CD4-positive, alpha-beta T cell treated with Interleukin-12 subunit alpha and Interleukin-12 subunit beta, for 1 hour (primary cell): ENCODE measurements at places on chromosomes 6 and 20.

- DNase-seq = peak; percentile 46
Measured at GRCh38 chr20:461254-462198, 807 bp downstream of the TBC1D20 start.

DNA sequence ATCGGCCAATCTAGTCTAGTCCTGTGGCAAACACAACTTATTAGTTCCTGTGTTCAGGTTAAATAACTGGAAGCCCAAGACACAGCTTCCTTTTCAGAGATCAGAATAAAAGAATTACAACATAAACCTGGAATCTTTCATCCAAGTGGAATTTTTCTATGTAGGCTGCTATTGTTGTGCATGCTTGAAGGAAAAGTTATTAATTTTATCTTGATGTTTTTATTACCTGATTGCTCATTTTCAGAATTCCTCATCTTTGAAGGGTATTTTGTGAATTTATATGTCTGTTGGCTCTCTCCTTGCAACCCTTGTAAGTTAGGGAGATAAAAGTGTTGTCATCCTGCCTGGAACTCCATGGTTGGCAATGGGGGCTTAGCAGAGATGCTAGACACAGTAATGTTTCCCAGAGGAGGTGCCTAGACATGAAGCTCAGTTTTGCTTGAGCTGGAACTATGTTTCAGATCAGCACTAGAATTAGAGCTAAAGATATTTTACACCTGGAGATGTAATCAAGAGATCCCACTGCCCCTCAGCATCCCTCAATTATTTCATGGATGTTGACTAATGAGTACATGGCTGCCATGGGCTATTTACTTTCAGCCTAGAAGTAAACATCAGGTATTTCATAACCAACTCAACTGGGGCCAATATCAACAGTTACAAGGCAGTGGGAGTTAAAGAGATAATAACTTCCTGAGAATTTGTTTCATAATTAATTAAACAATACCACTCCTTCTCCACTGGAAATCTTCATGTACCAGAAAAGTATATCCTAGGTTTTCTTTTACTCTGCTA is 367.0 kb upstream of the MARCKS start:
- DNase-seq = no peak

GRCh38 chr6:360349-360748 is 31.2 kb upstream of the IRF4 start:
- no peak for DNase-seq

DNA sequence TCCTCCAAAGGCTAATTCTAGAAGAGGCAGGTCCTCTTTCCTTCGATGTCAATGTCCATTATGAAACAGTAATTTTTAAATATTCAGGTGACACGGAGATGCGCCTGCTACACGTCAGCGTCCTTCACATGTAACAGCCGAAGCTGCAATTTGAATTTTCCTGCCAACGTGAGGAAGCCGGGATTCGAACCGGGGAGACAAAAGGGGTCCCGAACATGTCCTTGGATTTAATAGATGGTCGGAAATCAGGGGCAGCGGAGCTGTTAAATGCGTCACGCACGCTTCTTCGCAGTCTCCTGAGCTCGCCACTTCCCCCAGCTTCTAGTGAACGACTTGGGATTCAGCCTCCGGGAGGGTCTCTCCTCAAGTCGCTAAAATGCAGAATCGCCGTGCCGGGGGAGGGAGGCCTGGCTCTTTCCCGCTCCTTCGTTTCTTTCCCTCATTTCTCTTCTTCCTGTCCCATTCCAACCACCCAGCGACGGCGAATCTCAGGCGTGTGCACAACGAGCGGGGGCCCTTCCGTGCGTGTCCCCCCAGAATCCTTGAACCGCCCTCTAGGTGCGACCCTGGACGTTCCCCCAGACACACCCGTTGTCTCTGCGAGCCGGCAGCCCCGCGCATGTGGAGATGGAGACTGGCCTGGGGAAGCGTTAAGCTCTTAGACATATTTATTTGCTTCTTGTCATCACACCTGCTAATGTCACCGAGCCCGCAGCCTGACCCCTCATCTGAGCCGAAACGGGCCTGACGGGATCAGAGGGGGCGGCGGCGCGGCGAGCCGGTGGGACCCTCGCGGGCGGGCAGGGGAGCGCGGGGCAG is 1.3 kb upstream of the FOXC1 start:
- no peak for DNase-seq

DNA sequence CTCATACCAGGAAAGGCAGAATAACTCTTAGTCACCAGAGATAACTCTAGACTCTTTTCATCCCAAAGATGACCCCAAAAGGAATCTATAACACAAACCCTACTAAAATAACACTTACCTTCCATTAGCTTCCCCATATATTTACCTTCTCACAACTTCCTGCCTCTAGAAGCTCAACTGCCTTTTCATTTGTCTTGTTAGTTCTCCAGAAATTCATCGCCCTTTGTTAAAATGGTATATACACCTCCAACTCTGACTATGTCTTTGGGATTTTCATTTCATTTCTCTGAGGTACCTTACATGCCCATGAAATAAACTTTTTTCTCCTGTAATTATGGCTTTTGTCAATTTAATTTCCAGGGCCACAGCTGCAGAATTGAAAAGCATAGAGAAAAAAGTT is 33.5 kb downstream of the GCM1 start:
- no peak for DNase-seq

- peak; percentile 51 for DNase-seq
Measured at GRCh38 chr6:24431045-24431451, 28.3 kb downstream of the MRS2 start.

GRCh38 chr6:136747507-136747906 is 44.8 kb downstream of the MAP3K5 start:
- DNase-seq = no peak

GRCh38 chr6:13985663-13986325 is 61.0 kb downstream of the RNF182 start:
- no peak for DNase-seq

GRCh38 chr6:106620931-106621672 is 8.2 kb downstream of the RTN4IP1 start:
- no peak for DNase-seq

DNA sequence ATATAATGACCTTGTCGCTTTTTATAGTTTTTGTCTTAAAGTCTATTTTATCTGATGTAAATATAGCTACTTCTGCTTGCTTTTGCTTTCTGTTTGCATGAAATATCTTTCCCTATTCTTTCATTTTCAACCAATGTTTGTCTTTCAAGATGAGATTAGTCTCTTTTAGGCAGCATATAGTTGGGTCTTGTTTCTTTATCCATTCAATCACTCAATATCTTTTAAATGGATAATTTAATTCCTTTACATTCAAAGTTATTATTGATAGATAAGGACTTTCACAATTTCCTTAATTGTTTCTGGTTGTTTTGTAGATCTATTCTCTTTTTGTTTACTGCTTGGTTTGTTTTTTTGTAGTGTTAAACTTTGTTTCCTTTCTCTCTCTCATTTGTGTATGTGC is 43.5 kb upstream of the TPD52L1 start:
- no peak for DNase-seq

- DNase-seq = peak; percentile 12
Measured at GRCh38 chr20:38680500-38681306, 43.6 kb upstream of the SLC32A1 start.

DNA sequence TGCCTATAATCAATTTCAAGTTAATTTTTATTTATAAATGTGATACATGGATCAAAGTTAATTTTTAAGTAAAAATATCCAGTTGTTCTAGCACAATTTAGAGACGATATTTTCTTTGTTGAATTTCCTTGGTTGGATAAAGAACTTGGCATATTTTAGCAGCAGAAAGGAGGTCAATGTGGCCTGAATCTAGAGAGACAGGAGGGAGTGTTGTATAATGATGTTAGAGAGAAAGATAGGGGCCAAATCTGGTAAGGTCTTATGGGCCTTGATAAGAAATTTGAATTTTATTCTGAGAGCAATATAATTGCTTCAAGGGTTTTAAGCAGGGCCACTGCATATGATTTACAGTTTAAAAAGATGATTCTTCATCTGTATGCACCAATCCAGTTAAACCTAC is 79.4 kb upstream of the OGFRL1 start:
- no peak for DNase-seq

DNA sequence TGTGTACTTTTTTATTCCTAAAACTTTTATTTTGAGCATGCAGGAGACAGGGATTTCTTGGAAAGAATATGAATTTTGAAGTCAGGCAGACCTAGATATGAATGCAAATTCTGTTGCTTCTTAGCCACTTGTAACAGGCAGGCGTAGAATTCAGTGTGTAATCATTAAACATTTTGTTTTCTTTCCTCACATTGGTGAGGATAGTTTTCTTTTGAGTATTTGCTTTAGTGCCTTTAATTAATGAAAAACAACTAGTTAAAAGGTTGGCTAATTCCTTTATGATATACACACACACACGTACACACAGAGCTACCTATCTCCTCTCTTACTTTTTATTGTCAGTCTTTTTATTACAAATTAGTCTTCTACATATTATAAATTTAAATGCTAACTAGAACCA is 342.3 kb downstream of the CDKAL1 start:
- no peak for DNase-seq

DNA sequence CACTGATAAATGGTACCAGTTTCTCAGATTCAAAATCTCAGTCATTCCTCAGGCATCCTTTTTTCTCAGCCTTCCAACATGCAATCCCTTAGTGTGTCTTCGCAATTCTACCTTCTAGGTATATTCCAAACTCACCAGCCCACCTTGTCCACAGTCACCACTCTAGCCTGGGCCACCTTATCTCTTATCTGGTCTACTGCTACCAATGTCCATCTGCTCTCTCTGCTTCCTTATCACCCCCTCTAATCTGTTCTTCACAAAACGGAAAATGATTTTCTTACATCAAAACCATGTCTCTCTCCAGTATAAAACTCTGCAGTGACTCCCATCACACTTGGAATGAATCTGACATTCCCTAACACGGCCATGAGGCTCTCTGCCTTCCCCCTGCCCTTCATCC is 91.9 kb downstream of the PREP start:
- DNase-seq = no peak

DNA sequence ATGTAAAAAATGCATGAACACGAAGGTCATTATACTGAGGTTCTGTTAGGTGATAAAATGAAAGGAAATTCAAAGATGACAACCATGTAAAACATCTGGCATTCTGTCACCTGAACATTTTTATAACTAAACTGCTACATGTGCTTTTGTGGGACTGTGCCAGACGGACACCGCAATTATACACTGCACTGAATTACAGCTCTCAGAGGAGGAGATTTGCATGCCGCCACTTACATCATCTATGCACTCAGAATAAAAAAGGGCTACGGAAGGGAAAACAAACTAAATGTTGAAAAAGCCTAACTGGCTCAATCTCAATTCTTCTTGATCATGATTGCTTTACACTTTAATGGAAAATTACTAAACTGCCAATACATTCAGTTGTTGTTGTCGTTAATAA is 614.0 kb upstream of the EYS start:
- DNase-seq = no peak

- no peak for DNase-seq
Measured at GRCh38 chr20:25327521-25328235, 63.0 kb downstream of the ABHD12 start.

DNA sequence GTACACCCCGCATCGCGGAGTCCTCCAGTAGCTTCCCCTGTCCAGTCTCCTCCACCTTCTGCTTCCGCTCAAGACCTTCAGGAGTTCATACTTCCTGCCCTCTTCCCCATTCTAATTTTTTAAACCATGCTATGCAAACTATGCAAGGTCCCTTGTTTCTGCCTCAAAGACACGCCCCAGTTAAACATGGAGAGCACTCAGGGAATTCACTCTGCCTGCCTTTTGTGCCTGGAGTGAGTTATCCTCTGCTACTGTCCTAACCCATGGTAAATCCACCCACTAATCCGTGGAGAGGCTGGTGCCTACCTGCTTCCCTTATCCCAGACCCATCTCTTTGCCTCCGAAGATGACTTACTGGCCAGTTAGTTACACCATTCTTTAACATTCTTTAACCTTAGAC is 473.7 kb upstream of the JARID2 start:
- DNase-seq = no peak

- DNase-seq = no peak
Measured at GRCh38 chr6:10746915-10747250, 722 bp upstream of the TMEM14B start.

DNA sequence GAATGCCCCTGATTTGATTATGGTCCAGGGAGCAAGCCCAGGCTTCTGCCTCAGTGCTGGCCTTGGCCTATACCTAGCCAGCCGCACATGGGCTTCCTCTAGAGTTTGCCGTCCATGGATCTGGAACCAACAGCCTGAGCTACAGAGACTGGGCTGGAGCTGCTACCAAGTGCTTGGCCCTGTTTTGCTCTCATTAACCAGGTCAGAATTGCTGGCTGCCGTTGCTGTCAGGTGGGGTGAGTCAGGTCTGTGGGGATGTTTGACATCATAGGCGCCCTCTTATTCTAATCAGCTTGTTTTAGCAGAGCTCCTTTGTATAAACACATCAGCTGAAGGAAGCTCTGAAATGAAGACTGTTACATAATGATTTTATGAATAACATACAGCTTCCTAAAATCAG is 83.1 kb upstream of the PHACTR2 start:
- no peak for DNase-seq

GRCh38 chr20:16846006-16846405 is 97.8 kb downstream of the OTOR start:
- DNase-seq = no peak

GRCh38 chr6:35302604-35303241 is 5.1 kb downstream of the DEF6 start:
- DNase-seq = peak; percentile 89

- no peak for DNase-seq
Measured at GRCh38 chr20:39792334-39792733, 830.2 kb downstream of the DHX35 start.

GRCh38 chr6:93177438-93177837 is 241.9 kb downstream of the EPHA7 start:
- DNase-seq = no peak

- no peak for DNase-seq
Measured at GRCh38 chr6:23293653-23294052, 724.3 kb downstream of the HDGFL1 start.

DNA sequence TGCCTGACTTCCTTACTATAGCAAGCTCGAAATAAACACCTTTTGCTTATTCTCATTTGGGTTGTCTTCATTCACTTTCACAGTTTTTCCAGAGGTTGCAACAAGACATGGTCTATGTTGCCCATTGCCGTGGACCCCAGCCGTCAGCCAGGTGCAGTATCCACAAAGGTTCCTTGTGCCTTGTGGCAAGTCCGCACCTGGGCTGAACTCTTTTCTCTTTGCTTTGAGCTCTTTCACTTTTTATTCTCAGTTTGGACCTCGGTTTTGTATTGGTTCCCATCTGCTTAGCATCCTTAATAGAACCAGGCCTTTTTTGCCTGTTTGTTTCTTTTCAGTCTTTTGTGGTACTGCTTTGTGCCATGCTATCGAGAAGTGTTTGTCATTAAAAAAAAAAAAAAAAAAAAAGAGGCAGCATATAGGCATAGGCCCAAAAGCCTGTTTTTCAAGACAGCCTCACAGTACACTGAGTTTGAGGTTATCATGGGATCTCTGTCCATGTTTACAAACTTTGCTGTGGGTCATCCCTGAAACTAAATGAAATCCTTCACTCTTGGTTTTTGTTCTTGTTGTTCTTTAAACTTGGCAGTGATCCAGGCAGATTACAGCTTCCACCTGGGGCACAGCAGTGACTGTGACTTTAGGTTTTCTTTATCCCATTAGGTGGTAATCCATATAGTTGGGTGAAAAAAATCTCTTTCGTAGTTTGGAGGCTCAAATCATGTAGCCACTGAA is 33.3 kb downstream of the GSTA3 start:
- no peak for DNase-seq

GRCh38 chr6:151330130-151330696 is 61.1 kb downstream of the ZBTB2 start:
- no peak for DNase-seq

- no peak for DNase-seq
Measured at GRCh38 chr6:139277587-139277986, 14.2 kb downstream of the TXLNB start.

- DNase-seq = no peak
Measured at GRCh38 chr6:111866857-111867256, 6.4 kb downstream of the FYN start.
